ENCODE measurements at places on chromosomes 4 and X.

DNA sequence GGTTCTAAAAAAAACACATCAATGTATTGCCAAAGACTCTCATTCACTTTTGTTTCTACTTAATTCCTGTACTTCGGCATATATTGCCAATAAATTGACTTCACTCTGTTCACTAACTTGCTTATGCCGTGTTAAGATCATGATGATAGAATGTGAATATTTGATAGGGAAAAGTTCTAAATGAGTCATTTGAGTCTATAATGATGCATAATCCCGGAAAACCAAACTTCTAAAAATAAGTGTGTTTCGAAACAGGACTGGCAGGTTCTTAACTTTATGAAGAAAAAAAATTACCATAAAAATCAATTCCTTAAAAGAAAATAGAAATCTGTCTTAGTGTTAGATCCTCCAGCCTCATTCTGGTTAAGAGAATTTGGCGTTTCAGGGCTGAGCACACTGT is 387.5 kb upstream of the FTHL17 start:
- DNase-seq, result no peak

GRCh38 chr4:83864097-83864817 is 328.3 kb downstream of the GPAT3 start:
- no peak for DNase-seq

GRCh38 chrX:38817004-38817703 is 15.9 kb downstream of the MID1IP1 start:
- DNase-seq, result no peak

GRCh38 chr4:2913168-2913567 is 50.0 kb downstream of the NOP14 start:
- no peak for DNase-seq

- no peak for DNase-seq
Observed at GRCh38 chrX:36198575-36198974, 279.0 kb downstream of the CFAP47 start.

- DNase-seq, result no peak
Observed at GRCh38 chr4:26204249-26204825, 116.5 kb upstream of the RBPJ start.

GRCh38 chr4:109873791-109874514 is 26.0 kb downstream of the LRIT3 start:
- no peak for DNase-seq

- DNase-seq, result no peak
Observed at GRCh38 chr4:123166023-123166422, 230.6 kb upstream of the SPRY1 start.

DNA sequence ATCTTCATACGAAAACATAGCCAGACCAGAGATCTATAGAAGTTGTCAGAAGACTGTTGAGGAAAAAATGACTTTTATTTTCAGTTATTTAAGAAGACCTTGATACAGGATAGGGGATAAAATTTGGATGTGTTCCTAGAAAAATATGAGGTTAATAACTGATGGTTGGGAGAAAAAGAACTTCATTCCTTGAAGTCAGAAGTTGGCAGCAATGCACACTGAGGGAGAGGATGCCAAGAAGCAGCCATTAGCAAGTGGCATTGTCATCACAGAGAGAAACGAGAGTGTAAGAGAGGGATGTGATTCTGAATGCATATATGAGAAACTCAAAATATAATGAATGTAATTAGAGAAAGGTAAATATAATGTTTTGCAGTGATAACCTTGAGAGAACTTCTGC is 382.1 kb upstream of the EPHA5 start:
- DNase-seq, result no peak

DNA sequence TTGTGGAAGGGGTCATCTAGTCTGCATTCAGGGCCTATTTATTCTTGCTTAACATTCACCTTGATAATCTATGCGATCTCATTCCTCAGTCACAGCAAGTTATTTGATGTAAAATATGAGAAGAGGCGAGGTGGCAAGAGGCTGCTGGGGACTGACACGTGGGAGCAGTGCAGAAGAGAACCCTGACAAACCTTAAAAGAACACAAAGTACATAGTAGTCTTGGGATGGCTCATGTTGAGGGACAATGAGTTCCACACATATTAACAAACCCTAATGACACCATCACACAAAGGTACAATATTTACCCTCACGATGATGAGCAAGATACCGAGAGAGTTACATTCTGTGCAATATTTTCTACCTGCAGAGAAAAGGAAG is 57.5 kb downstream of the MAML3 start:
- no peak for DNase-seq

DNA sequence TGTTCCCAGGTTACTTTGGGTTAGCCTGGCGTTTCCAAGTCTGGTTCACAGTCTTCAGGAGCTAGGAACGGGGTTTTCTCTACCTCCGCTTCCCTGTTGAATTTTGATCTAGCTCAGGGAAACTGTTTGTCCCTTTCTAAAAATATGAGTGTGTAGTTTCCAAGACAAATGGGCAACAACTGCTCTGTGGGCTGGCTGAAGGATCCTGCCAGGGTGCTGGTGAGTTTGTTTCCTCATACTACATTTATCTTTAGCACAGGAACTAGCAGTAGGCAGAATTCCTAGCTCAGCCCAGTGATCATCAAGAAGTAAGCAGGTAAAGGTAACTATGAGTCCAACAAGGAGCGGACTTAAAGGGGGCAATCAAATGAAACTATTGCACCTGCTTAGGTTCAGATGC is 13.3 kb upstream of the FAM47E start:
- no peak for DNase-seq
